M059J (cell line): ENCODE measurements at places on chromosomes 6 and 20. TPM values are rescaled to one million over a fixed set of nuclear protein-coding genes. Genes with fewer than 3 reads are reported as not detected.
A peak's percentile ranks its signal among the peaks of the same experiment; 100 is the strongest.

ESF1 gene
- 9.5 and 16.1 TPM in 2 replicates for total RNA-seq

DNA sequence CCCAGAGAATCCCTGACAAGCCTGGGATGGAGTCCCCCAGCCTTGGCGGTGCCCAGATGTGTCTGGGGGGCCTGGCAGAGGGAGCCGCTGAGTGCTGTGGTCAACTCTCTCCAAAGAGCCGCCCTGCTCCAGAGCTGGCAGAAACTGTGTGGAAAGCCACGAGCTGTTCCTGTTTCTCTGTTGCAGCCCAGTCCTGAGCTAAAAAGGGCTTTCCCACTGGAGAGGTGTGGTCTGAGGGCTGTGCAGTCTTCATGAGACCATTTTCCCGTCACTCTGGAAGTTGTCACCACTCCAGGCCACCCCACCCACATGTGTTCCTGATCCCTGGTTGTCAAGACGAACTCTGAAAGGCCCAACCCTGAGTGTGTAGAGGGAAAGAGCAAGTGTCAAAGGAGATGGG is 99.7 kb upstream of the KCNK16 start:
- no peak for DNase-seq

ADGRF1 gene
- 37.3 and 38.1 TPM in 2 replicates for total RNA-seq

C6orf163 gene
- not detected in 2 replicates for total RNA-seq

- DNase-seq, result no peak
Observed at GRCh38 chr20:21033817-21034216, 72.3 kb downstream of the LINC00237 start.

DNA sequence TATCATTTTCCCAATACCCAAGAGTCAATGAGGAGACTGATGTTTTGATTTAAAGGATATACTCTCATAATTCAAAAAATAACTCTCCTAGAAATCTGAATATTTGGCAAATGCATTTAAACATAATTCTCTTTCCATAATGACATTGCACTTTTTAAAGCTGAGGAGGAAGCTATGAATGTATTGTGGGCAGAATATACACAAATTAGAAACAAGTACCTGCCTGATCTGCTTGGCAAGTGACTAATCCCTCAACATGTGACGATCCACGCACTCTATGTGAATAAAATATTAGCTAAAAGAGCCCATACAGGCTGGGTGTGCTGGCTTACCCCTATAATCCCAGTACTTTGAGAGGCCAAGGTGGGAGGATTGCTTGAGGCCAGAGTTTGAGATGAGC is 88.3 kb upstream of the CCDC28A start:
- no peak for DNase-seq

GRCh38 chr6:9155836-9156235 is 720.5 kb upstream of the SLC35B3 start:
- DNase-seq, result no peak

ADGRG6 gene
- total RNA-seq, result 8.1 and 8.8 TPM in 2 replicates

DNA sequence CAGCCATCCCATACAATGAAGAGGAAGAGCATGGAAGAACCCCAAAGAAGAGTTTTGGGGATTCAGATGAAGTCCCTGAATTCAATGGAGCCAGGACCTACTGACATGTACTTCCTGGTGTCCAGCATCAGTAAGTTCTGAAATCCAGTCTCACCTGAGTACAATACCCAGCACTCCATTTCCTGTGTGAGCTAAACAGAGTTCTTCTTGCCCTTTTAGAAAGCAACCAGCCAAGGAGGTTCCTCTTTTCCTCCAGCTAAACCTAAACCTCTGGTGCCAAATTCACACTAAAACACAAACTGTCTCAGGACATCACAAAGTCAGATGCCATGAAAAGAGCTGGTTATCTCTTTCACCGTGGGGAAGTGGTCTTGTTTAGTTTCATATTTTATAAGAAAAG is 71.5 kb downstream of the PKHD1 start:
- no peak for DNase-seq

GRCh38 chr6:129175066-129175465 is 292.1 kb downstream of the LAMA2 start:
- no peak for DNase-seq

RHAG gene
- not detected in 2 replicates for total RNA-seq

- peak; percentile 72 for DNase-seq
Observed at GRCh38 chr6:29631860-29632731, 887 bp downstream of the GABBR1 start.

TEAD3 gene
- total RNA-seq, result 14.9 and 19.1 TPM in 2 replicates

- no peak for DNase-seq
Observed at GRCh38 chr6:39310542-39310941, 3.7 kb downstream of the KCNK17 start.

GRCh38 chr6:134170844-134171243 is 118.4 kb upstream of the SLC2A12 start:
- peak; percentile 19 for DNase-seq

DNA sequence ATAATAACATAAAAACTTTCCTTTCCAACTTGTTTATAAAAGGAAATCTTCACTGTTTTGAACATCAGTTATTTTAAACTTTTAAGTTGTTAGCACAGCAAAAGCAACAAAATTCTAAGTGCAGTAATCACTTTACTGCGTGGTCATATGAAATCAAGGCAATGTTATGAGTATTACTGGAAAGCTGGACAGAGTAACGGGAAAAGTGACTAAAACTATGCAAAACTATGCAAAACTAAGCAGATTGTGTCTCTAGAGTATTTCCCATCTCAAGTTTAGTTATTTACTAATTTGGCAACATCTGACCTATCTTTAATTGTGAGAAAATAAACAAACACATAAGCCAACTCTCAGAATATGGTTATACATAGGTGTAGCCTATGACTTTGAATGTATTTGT is 10.9 kb upstream of the ANKEF1 start:
- DNase-seq, result no peak
